ENCODE measurements at places on chromosomes 7 and 10.

DNA sequence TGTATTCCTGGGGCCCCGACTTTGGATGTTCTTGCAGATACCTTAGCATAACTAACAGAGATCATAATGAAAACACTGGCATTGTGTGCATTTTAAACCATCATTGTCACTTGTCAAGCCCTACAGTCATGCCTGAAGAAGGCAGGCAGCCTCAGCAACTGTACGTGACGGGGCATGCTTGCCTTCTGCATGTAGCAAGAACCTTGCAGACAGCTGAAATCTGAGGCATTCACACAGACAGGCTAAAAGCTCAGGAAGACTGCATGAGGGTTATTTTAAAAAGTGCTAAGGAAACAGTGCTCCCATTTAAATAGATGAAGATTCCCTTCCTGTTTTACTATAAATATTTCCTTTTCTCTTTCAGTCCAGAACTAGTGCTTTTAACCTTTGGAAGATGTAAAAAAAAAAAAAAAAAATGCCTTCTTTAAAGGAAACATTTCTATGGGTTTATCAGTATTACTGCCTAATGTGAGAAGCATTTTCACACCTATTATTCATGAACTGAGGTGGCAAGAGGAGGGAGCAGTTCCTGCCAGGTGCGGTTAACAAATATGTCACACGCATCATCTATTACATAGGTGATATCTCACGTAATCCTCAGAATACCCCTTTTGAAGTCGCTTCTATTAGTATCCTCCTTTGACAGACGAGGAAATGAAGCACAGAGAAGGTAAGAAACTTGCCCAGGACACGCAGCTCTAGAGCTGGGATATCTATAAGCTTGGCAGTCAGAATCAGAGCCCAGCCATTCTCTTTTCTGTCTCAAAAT, 88.1 kb downstream of the PRKCQ start:
- no peak for DNase-seq

GRCh38 chr7:146053492-146053891, 63.1 kb upstream of the CNTNAP2 start:
- peak; percentile 0 for DNase-seq

DNA sequence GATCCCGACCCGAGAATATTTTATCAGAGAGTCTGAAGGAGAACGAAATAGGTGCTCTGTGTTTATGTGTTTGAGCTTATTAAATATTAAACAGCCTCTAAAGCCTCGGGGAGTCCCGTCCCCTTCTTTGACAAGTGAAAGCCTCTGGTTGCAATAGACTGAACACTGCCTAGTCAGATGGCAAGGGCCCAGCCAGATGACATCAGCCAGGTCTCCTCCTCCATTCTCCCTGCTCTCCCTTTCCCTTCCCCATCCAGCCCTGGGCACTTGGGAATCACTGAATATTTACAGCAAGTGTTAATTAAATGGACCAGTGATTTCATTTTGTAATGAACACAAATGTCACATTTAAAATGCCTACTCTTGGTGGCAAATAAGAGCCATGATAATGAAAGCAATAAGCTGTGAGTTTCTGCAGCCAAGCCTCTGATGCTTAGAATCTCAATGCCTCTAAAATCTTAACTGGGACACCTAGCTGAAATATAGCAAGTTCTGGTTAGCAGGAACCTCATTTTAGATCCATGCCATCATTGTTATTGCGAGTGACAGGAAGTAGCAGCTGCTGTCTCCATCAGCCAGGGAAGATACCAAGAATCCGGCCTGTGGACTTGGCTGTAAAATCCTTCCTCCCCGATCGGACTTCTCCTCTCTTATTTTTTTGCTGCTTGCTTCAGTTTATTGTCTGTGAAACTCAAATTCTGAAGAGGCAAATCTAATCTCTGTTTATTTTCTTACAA, 202.1 kb downstream of the PRPF18 start:
- peak; percentile 60 for DNase-seq

DNA sequence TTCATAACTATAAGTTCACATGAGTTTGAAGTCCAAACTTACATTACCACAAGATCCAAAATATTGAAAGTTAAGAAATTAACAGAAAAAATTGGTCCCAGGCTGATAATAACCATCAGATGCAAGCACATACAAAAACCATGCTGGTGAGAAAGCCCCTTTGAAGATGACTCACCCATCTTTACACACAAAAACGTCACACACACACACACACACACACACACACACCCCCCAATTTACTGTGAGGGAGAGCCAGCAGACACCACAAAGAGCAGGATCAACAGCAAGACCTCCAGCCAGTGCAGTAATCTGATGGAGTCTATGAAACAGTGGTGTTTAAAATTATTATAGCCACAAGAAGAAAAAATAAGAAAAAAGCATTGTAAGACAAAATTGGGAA, 50.1 kb upstream of the DRGX start:
- DNase-seq = peak; percentile 53

DNA sequence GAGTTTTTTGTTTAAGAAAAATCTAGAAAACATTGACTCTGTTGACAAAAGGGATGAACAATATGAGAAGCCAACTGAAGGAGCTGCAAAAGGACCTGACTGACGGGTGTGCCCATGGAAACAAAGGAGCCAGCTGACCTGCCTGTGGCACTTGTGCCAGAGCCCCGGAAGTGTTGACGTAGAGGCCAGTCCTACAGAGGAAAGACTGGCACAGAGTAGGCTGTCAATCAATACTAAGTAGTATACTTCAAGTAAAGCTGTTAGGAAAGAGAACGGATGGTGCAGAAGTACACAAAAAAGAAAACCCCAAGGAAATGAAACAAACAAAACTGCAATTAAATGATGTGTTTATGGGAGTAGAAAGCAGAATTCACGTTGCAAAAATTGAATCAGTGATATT, 19.0 kb upstream of the ABI1 start:
- DNase-seq = no peak

GRCh38 chr10:78905957-78906308, 162.8 kb upstream of the ZMIZ1 start:
- no peak for DNase-seq

DNA sequence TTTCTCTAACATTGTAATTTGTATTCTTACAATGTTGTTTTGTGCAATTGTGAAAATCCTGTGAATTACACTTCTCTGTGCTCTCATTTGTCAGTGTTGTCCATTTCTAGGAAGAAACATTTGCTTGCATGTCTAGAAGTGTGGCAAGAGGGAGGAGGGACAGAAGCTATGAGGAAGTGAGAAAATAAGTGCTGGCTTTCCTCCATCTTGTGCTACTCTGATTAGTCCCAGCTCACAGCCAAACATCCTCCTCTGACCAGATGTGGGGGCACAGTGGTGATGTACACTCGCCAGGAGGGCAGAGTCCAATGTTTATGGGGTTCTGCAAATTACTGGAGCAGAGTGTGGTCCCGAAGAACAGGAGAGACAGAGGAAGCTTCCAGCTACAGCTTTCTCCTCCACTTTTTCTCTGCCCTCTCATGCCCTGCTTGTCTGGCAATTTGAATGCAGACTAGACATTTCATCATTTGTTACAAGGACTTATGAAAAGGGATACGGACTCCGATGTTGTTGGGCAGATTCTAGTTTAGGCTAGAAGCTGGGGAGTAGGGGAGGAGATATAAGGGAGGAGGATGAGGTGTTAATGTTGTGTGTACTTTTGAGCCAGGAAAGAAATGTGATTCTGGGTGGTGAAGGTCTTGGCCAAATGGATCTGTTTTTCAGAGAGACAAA, 131.0 kb upstream of the C1GALT1 start:
- no peak for DNase-seq

GRCh38 chr7:74071121-74071520, 12.5 kb upstream of the LIMK1 start:
- DNase-seq = no peak

- DNase-seq = no peak
Observed at GRCh38 chr10:70477661-70478162, 855 bp upstream of the PALD1 start.

DNA sequence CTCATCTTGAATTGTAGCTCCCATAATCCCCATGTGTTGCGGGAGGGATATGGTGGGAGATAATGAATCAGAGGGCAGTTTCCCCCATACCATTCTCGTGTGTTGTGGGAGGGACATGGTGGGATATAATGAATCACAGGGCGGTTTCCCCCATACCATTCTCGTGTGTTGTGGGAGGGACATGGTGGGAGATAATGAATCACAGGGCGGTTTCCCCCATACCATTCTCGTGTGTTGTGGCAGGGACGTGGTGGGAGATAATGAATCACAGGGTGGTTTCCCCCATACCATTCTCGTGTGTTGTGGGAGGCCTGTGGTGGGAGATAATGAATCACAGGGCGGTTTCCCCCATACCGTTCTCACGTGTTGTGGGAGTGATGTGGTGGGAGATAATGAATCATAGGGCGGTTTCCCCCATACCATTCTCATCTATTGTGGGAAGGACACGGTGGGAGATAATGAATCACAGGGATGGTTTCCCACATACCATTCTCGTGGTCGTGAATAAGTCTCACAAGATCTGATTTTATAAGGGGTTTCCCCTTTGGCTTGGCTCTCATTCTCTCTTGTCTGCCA, 271.0 kb downstream of the MAD1L1 start:
- peak; percentile 98 for DNase-seq

- DNase-seq = no peak
Observed at GRCh38 chr7:44240376-44240775, 39.6 kb downstream of the YKT6 start.

DNA sequence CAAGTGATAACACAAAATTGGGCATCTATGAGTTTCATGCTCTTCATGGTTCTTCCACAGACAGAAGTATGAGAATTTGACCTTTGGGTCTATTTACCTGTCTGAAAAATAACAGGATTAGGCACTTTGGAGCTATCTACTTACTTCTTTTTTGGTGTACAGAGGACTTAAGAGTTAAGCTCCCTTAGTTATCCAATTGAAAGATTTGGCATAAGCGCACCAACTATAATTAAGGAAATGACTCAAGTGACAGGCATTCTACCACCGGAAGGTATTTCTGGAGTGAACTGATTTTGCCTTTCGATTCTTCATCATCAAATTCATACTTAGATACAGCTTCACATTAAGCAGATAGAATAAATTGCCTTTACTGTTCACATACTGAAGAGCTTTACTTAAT, 43.9 kb downstream of the IFIT5 start:
- peak; percentile 61 for DNase-seq

DNA sequence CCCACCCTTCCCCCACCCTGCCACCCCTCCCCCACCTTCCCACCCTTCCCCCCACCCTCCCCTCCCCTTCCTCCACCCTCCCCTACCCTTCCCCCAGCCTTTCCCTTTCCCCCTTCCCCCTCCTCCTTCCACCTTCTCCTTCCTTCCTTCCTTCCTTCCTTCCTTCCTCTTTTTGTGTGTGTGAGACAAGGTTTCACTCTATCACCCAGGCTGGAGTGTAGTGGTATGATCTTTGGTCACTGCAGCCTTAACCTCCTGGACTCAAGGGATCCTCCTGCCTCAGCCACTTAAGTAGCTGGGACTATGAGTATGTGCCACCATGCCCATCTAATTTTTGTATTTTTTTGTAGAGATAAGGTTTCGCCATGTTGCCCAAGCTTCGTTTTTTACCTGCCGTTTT, 35.2 kb downstream of the CYP17A1 start:
- DNase-seq = no peak

GRCh38 chr10:3478153-3478552, 305.6 kb upstream of the PITRM1 start:
- no peak for DNase-seq

- peak; percentile 83 for DNase-seq
Observed at GRCh38 chr7:131109759-131110296, 217.8 kb upstream of the MKLN1 start.

- DNase-seq = peak; percentile 54
Observed at GRCh38 chr10:87589645-87590051, 70.0 kb upstream of the PAPSS2 start.

- no peak for DNase-seq
Observed at GRCh38 chr7:51033727-51034520, 251.2 kb upstream of the GRB10 start.

DNA sequence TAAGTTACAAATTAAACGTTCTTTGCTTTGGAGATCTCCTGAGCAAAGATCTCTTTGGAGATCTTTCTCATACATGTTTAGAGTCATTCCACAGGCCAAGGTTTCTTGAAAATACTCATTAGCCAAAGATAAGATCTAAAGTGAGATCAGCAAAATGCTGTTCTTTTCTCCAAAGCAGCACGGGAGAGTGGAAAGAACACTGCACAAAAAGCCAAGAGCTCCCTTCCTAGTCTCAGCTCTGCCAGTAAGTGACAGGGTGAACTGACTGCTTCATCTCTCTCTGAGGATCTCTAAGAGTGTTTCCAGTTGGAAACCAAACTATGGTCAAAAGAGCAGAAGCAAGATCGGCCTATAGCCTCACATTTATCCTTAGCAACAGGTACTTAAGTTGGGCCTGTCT, 168.4 kb upstream of the ASAH2 start:
- no peak for DNase-seq

GRCh38 chr7:104933521-104933988, 80.5 kb upstream of the KMT2E start:
- no peak for DNase-seq

DNA sequence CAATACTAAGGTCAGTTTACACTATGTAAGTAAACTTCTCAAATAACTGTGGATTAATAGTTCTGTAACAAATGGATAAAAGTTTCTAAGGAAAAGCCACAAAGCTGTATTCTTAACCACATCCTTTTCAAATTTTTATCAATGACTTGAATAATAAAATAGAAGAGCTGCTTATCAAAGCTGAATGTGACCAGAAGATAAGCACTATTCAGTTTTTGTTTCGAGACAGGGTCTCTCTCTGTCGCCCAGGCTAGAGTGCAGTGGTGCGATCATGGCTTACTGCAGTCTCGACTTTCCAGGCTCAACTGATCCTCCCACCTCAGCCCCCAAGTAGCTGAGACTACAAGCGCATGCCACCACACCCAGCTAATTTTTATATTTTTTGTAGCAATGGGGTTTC, 17.0 kb downstream of the UPF2 start:
- DNase-seq = no peak

- DNase-seq = no peak
Observed at GRCh38 chr10:124660404-124661125, 83.6 kb downstream of the FAM53B start.

DNA sequence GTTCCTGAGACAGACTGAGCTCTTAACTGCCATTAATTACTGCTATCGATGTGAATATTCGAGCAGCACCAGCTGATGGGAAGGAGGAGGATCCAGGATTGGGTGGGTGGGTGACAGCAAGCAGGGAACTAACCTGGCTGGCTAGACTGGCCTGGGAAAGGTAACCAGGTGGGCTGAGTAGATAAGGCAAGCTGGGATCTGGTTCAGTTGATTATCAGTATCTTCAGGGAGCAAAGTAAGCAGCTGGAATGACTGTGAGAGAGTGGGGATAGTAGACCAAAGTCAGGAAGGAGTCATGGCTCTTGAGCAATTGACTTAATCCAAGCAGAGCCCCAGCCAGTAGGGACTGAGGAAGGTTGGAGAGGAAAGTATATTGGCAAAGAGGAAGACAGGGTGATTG, 46.9 kb upstream of the KMT2E start:
- DNase-seq = peak; percentile 61

DNA sequence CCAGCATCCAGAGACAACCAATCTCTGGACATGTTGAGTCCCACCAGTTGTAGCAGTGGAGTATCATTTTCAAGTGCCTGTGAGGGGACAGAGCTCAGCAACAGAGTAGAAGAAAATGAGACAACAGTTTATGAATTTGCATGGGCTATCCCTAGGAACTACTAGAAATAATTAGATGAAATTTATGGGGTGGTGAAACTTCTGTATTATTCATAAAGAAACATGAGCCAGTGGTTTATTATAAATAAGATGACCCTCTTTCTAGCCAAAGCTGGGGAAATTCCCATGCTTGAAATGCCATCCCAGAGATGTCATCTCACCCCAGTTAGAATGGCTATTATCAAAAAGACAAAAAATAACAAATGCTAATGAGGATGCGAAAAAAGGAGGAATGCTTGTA, 55.1 kb upstream of the ITGB8 start:
- peak; percentile 6 for DNase-seq

- no peak for DNase-seq
Observed at GRCh38 chr10:131070856-131071255, 240.7 kb downstream of the TCERG1L start.

All from fibroblast of mammary gland (primary cell).